ENCODE measurements at places on chromosomes 2 and 18. TPM values are rescaled to one million over a fixed set of nuclear protein-coding genes. Genes with fewer than 3 reads are reported as not detected.

- no peak overlapping the region for H3K27ac ChIP-seq
- no peak overlapping the region for H3K4me3 ChIP-seq
- no peaks in the 10 kb centered on the region for H3K4me1 ChIP-seq
- DNase-seq = no peak
- no peaks in the 10 kb centered on the region for H3K36me3 ChIP-seq
- H3K27me3 ChIP-seq = peaks cover 20% of the 10 kb centered on the region
These were observed 231.8 kb upstream of the RBBP8 start for GRCh38 chr18:22701326-22701725.

- no peaks in the 10 kb centered on the region for H3K27me3 ChIP-seq
- H3K36me3 ChIP-seq = no peaks in the 10 kb centered on the region
- H3K27ac ChIP-seq = no peak overlapping the region
- no peaks in the 10 kb centered on the region for H3K4me1 ChIP-seq
These were observed 146.2 kb downstream of the RPIA start for GRCh38 chr2:88837511-88838160.

The REEP1 gene
- total RNA-seq = 0.38 TPM

DNA sequence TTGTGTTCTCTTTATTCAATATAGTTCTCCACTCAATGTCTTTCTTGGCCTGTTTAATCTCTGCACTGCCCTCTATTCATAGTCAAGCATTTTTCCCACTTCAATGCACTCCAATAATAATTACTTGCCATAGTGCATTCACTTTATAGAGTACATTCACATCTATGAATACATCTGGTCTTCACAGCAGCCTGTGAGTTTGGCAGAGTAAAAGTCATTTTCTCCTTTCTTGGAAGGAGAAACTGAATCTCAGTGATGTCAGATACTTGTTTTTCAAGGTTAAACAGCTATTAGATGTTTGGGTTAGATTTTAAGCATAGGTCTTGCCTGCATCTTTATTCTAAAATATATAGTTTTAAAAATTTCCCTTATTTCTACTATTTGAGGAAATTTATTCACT is 373.2 kb downstream of the TRIB2 start:
- peaks cover 21% of the 10 kb centered on the region for H3K27me3 ChIP-seq
- DNase-seq = no peak
- no peak overlapping the region for H3K27ac ChIP-seq
- no peaks in the 10 kb centered on the region for H3K4me1 ChIP-seq
- H3K36me3 ChIP-seq = no peaks in the 10 kb centered on the region

The TFCP2L1 gene
- total RNA-seq = 0.16 TPM

The AAK1 gene
- 137 TPM for total RNA-seq
